ENCODE measurements at places on chromosomes 16 and 17.

DNA sequence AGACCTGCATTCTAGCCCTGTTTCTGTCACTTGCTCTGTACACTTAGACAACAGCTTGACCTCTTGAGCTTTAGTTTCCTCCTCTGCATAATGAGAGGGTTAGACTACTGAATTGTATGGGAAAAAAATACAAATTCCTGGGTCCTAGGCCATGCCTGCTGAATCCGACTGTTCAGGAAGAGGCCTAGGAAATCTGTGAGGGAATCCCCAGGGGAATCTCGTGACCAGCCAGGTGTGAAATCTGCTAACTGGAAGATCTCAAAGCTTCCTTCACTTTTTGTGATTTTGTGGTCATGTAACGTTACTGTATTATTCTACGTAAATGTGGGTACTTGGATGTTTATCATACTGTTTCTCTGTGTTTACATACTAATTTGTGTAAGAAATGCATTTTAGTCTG, 58.2 kb downstream of the CYLD start:
- DNase-seq, result no peak

DNA sequence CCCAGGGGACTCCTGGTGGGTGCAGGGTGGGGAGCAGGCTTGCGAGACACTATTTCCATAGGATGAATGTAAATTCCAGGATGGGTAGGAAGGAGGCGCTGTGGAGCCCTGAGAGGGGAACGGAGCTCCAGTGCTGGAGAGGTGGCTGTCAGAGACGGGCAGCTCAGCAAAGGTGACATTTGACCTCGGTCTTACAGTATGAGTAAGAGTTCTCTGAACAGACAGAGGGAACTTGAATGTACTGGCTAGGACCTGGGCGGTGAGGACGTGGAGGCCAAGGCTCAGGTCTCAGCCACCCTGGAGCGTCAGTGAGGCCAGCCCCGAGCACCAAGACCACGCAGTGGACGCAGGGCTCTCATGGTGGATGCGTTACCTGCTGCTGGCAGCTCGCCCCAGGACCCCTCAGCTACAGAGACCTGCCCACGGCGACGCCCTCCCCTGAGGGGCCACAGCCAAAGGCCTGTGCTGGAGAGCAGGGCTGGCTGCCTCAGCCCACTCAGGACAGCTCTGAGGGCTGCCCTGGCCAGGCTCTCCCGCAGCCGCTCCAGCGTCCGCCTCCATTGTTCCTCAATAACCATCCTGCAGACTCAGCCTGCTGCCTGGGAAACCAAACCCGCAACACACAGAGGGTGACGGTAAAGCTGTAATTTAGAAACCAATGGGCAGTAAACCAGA, 65.9 kb upstream of the TNRC6C start:
- DNase-seq, result peak; percentile 16

DNA sequence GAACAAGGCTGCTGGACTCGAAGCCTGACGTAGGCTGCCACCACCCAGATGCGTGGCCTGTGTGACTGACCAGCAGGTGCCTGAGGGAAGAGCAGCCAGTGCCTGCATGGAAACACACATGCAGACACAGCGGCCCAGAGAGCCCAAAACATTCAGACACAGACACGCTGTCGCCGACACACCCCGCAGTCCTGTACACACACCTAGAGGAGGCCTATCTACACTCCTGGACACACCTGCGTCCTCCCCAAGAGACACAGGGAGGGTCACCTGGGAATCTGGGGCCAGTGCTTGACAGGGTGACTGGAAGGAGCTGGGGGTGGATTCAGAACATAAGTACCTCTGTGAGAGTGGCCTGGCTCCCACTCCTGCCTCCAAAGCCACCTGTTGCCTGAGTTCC, 6.1 kb upstream of the TSPOAP1 start:
- no peak for DNase-seq

- DNase-seq, result no peak
These were observed 30.4 kb upstream of the IL34 start for GRCh38 chr16:70615945-70616344.

DNA sequence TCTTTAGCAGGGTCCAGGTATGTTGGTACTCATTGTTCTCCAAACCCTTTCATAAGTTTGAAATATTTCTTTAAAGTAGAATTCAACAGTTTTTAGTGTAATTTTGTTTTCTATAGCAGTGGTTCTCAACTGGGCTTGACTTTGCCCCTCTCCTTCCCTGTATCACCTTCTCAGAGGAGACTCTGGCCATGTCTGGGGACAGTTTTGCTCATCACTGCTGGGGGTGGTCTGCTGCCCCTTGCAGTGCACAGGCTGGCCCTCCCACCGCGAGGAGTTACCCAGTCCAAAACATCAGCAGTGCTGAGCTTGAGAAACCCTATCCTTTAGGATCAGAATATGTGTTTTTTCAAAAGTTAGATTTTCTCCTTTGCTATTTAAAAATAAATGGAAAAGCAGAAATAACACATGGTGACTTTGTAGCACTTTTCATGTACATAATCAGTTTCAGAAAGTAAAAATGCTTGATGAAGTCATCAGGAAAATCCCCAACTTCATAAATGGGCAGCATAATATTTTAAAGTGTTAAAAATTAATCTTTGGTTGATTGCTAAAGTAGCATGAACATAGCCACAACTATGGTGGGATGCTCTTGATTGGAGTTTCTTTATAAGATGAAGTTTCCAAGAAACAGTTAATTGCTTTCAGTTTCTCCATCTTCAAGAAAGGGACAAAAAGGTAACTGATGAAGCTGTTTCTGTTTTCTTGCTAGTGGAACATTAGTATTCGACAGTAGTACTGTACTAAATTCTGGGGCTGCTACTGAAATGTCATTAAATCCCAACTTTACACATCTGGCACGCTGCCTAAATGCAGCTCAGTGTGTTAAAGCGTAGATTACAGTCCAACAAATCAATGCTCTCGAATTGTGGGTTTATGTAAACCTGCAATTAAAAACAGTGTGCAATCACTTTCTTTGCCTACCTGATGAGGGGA, 70.3 kb downstream of the NETO2 start:
- DNase-seq, result no peak

DNA sequence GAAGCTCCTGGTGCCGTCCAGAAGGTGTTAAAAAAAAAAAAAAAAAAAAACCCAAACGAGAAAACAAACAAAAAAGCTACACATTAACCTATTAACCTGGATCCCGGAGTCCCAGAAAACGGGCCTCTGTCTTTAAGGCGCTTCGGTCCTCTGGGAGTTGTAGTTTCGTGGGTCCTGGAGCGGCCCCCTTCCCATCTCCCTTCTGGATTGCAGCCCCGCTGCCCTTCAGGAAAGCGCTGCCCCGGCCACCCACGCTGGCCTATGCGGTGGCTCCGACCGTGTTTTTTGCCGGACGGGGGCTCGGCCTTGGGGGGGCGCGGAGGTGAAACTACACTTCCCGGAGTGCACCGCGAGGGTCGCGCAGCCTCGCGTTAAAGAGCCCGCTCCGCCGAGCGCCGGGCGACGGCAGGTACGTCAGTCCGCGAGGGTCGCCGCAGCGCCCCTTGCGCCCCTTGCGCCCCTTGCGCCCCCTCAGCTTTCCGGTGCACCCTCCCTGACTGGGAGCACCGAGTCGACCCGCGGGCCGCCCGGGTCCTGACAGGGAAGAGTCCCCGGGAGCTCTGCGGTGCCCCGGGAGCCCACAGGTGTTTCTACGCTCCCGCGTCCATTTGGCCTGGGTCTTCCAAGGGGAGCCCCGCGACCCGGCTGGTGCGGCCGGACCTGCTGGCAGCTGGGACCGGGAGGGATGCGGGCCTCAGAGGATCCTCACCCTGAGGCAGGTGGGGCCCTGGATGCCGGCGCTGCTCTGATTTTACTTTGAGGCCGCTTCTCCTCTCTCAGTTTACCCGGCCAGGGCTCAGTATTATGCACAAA, at the start of gene FCSK:
FCSK (plus strand) TSS at position 374 of the 813 bp plus-strand sequence. CDS start 8,596 bp downstream, outside the sequence.
- peak; percentile 72 for DNase-seq

DNA sequence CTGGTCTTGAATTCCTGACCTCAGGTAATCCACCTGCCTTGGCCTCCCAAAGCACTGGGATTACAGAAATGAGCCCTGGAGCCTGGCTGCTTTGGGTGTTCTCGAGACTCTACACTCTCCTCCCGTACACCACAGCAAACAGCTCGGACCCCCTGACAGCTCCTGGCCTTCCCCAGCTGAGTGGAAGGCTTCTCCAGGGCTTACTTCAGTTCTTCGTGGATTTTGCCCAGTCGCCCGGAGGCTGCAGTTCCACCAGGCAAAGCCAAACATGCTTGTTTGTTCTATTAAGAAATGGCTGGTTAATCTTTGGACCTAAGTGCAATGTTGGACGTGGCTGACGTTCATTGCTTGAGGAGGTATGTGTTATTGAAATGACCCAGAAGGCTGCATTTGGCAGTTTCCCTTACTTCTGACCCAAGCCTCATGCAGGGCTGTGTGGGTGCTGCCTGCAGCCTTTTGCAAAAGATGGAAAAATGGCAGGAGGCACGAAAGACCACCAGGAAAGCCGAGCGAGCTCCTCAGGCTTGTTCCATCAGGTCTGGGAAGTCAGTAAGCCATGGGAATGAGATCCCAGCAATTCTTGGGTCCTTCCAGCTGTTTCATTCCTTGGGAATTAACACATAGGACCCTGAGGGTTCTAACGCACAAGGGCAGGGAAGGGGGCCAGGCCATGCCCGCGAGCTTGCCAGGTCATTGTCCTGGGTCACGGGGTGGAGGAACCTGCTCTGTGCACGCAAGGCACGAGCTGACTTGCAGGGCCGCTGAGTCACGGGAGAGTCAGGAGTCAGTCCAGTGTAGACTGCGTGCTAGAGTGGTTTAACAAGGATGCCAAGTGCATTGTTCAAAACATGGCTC, 23.9 kb upstream of the KLHDC4 start:
- no peak for DNase-seq

DNA sequence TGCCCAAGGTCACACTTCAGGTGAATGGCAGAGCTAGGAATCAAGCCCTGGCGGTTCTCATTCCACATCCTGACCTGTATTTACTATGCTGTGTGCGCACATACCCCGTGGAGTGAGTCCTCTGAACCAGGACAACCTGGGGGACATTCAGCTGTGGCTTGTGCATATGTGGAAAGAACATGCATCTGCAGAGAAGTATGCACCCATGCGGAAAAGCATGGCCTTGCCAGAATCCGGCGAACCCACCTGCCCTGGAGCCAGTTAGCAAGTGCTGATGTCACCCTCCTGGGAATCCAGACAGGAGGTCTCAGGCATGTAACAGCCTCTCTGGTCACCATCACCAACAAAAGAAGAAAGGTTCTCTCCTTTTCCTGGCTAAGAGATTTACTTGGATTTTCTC, 1.9 kb downstream of the RASL10B start:
- DNase-seq, result no peak

DNA sequence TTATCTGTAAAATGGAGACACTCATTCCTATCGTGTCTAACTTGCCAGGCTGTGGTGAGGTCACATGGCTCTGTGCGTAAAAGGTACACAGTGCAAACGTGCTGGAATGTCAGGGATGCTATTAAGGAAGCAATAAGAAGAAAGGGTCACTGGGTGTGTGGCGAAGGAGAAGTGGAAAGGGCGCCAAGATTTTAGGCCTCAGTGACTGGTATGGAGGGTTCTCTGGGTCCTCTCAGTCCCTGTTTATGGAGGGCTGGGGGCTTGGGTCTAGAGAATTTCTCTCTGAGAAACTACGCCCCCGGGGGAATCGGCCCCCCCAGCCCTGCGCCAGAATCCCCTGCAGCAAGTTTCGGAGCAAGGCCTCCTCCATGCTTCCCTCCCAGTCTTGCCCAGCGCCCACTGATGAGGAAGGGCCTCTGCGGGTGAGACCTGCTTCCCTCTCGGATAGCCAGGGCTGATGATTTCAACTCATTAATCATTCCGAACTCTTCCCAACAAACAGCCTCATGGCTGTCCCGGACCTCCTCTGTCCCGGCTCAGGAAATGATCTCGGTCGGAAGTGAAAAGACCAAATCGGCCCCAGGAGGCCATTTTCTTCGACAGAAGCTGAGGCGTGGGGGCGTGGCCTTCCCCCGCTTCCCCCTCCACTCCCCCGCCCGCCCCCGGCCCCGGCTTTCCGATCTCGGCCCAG, 1.2 kb upstream of the HEXIM1 start:
- DNase-seq, result no peak

GRCh38 chr17:78793968-78794367, 11.9 kb upstream of the CYTH1 start:
- DNase-seq, result no peak

DNA sequence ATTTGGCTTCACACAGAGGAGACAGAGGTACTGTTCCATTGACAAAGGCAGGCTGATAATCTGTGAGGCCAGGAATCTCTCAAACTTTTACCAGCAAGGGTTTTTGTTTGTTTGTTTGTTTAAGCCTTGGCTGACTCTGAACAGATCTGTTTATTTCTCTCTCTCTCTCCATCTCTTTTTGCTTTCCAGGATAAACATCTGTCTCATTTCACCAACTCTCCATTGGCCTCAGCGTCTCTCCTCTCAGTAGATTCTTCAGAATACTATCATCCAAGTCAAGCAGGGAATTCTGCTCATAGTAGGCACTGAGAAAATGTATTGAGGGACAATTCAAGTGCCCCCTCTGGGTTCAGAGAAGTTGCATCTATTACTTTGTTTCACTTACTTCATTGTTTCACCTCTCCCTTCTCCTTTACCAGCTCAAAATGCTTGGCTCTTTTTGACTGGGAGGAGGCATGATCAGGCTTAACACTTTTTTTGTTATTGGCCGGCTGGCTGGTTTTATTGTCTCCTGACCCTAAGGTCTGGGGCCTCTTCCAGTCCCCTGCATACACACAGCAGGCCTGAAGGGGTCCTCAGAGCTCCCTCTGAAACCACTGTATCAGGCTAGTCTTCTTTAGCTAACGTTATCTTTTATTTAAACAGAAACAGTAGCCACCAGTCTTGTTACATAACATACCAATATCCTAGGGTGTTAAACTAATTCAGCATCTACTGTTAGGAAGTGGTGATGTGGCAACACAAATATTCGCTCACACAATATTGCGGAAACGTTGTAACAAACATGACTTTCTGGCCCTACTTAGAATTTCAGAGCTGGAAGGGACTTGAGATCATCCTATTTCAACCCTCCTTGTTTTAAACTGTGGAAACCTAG, 2.0 kb upstream of the YPEL2 start:
- DNase-seq, result peak; percentile 65

DNA sequence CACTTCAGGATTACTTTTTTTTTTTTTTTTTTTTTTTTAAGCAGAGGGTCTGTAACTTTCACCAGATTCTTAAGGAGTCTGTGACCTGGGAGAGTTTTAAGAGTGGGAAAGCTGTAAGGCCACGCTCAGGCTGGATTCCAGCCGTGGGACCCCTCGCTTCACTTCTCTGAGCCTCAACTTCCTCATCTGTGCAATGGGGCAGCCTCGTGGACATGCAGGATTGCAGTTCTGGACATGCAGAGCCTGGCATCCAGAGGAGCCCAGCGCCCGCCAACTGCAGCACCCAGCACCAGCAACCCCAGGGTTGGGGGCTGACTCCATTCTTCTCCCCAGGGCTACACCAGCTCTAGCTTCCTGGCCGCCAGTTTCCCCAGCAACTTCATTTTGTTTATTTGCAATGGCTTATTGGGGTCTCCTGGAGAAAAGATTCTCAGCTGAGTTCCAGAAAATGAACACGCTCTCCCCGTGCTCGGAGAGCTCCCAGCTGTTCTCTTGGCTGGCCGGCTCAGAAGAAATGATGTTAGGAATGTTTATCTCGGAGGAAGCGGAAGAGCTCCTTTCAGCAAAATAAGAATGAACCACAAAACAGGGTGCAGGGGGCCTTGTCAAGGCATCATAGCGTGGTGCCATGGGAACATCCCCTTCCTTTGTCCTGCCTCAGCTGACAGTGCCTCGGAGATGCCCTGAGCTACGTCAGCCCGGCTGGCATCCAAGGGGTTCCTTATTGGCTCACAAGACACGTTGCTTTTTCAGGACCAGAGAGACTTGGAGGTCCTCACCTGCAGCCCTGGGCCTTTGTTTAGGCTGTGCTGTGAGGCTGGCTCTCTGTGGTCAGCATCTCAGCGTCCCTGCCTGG, 22.9 kb upstream of the ZCCHC14 start:
- no peak for DNase-seq

GRCh38 chr16:11625769-11626168, 39.0 kb upstream of the LITAF start:
- DNase-seq, result no peak

GRCh38 chr16:24045641-24046040, 209.9 kb downstream of the PRKCB start:
- no peak for DNase-seq

All from CD4-positive, alpha-beta T cell treated with Interleukin-15 for 1 hour (primary cell).